NCI-H1436 (cell line): ENCODE measurements at places on chromosomes 3 and 15.

- DNase-seq: no peak
Observed at GRCh38 chr3:22982981-22983587, 220.0 kb upstream of the UBE2E2 start.

- DNase-seq: no peak
Observed at GRCh38 chr3:11056531-11057050, 64.0 kb downstream of the SLC6A1 start.

DNA sequence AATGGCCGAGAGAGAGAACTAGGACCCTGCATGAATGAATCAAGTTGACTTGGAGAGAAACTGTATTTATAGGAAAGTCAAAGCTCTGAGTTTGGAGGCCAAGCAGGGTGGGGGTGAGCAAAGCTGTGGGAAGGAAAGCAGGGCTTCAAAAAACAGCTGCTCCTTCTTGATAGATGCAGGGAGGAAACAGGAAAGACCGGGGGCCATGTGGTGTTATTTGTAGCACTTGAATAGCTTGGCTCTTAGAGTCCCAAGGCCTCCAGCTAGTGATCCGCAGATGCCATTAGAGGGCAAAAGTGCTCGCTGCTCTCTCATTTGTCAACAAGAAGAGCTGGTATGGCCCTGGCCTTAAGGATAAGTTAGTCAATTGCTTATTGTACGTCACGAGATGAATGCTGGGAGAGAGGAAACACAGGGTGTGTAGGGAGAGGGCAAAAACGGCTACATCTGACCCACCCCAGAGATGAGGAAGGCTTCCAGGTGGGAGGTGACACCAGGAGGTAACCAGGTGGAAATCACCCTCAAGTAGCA lies at the start of gene ALG1L2:
TSS of gene ALG1L2 (plus strand) at position 481 of the 531 bp plus-strand sequence. CDS start 186 bp downstream, outside the sequence.
- no peak for DNase-seq

- DNase-seq: no peak
Observed at GRCh38 chr3:17602126-17602525, 140.3 kb downstream of the TBC1D5 start.

DNA sequence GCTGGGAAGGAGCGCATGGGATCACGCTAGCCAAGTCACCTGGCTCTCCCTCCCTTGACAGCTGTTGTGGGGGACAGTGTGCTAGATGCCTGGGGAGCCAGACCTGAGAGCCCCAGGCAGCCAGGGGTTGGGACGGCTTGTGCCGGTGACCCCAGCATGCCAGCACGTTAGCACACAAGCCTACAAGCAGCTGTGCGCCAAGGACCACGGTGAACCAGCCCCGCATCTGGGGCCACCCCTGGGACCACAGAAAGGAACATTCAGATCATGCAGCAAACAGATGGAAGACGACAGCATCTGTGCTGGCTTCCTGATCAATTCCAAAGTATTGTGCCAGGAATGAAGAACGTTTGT lies 64.8 kb downstream of the NTRK3 start:
- DNase-seq: no peak

DNA sequence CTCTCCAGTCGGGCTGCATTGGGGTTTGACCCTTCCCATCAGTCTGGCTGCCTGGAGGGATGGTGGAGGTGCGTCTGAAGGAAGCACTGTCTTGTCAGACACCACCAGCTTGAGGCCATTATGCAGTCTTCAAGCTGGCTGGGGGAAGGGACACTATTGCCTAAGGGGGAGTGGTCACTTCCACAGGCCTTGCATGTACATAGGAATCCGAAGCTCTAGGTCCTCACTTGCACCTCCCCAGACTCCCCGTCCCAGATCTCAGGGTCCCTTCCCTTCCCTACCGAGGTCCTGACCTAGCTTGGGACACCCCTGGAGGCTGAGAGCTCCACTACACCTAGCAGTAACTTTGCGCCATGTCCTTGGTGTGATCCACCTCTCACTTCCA lies 48.6 kb upstream of the KLF13 start:
- no peak for DNase-seq

DNA sequence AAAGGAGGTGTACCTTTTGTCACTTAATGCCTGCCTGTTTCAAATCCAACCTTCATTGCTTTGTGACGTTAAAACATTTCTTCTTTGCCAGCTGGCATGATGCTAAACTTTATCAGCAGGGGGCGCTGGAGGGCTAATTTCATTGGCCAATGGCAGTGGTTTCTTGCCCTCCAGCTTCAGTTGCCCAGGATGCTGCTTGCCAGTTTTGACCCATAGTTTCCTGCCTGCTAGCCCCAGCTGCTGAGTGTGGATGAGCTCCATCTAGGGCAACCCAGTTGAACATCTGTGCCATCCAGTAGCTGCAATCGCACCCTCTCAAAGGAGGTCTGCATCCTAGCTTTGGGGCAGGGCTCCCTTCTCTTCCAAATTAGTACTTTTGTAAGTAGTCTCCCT lies 22.1 kb downstream of the ACKR2 start:
- DNase-seq: no peak

DNA sequence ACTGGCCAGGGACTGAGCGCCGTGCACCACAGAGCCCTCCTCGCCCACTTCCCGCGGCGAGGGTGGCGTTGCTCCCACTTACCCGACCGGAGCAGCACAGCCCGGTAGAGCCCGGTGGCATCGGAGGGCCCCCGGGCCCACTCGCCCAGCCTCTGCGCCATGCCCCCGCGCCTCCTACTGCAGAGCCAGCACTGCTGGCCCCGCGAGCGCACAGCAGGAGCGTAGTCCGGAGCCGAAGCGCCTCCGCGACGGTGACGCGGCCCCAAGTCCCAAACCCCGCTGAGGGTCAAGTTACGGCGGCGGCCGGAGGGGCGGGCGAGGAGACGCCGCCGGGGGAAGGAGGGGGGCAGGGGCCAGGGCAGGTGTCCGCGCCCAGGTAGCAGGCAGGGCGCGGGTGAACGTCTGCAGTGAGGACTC lies 9.6 kb upstream of the FAM107A start:
- DNase-seq: no peak

DNA sequence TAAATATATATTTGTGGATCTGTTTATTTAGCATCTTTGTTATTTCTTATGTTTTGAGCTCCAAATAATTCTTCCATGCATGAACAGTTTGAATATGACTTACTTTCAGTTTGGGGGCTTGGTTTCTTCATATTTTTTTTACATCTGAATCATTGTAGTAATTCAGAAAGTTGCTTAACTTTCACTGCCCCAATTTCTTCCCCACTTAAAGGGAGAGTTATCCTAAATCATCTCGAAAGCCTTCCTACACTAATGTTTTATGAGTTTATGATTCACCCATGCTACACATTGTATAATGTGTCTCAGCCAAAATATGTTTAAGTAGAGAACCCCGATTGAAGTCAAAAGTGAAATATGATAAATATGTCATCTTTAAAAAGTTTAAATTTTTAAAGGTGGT lies 47.8 kb downstream of the SPRED1 start:
- DNase-seq: no peak

GRCh38 chr3:119156868-119157267 lies 10.9 kb downstream of the TEX55 start:
- DNase-seq: no peak

DNA sequence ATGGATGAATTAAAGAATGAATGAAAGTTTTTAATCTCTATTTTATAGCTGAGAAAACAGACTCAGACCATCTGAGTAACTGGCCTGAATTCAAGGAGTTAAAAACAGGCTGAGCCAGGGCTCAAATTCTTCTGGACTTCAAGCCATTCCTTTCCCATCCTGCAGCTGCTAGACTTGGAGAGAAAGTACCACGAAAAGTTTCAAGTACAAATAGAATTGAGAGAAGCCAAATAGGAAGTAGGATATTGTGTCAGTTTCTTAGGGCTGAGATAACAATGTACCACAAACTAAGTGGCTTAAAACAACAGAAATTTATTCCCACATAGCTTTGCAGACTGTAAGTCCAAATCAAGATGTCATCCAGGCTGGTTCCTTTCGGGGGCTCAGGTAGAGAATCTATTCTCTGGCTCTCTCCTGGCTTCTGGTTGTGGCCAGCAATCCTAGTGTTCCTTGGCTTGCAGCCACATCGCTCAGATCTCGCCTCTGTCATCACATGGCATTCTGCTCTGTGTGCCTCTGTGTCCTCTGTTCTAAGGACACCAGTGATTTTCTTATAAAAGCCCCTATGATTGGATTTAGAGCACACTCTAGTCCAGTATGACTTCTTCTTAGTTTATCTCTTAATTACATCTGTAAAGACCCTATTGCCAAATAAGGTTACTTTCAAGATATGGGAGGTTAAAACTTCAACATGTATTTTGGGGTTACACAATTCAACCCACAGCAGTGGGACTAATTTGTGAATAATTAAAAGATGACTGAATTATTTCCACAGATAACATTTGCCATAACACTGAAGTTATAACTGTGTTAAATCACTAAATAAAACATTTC lies 25.7 kb upstream of the GOLIM4 start:
- no peak for DNase-seq

DNA sequence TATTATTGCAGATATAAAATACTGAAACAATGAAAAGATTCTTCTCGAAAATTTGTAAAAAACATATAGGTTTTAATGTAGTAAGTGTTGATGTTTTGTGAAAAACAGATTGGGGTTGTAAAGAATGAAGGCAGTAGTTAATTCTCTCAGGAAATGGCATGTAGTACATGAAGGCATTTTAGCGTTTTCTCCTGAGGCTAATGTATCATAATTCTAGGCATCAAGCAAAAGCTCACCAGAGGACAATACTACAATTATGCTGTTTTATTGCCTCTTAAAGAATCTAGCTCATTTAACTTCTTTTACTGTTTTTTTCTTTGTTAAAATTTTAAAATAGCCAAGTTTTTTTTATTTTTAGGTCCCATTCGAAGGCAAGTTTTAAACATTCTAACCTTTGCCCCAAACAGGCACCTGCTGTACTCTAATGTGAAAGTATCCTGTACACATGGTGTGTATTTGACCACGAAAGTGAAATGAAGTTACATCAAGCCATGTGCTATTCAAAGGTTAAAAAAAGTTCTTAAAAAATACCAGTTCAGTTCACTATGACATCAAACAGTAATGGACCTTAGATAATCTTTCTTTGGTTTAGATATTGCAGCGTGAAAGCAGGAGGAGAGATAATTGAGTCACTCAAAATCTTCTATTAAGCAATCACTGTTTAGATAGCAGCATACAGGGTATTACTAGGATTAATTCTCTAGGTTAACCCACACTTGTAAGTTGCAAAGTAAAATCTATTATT lies 163.6 kb downstream of the ECT2 start:
- DNase-seq: no peak

GRCh38 chr3:134471521-134472193 lies 14.1 kb downstream of the ANAPC13 start:
- DNase-seq: no peak

- DNase-seq: no peak
Observed at GRCh38 chr3:186213946-186214345, 105.1 kb upstream of the ETV5 start.

DNA sequence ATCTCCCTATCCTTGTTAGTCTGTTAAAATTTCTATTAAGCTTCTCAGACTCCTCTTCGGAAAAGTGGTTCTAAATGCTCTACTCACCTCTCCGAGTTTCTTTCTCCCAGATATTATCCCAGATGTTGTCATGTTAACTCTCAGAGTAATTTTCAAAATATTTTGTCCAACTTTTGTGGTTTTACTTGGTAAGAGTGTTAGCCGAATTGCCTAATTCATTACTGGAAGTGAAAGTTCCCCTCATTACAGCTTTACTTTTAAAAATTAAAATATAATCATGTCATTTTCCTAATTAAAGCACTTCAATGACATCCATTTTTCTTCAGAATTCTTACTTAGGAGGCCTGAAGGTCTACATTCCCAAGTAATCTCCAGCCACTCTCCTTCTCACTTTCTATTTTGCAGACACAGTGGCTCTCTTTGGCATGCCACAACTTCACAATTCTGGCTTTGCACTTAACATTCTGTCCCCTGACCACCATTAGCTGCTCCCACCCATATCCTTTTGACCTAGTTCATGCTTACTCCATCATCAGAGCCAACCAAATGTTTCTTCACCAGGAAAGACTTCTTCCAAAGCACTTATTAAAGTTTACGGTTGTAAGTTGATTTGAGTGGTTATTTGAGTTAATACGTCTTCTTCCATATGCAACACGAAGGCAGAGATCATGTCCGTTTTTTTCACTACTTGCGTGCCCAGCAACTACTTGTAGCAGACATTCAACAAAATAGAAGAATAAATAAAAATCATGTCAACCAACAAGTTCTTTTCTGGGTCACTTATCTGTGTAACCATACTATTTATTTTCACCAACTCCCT lies 10.2 kb upstream of the TIPARP start:
- no peak for DNase-seq
